Left lobe of liver (tissue), 2 donors: ENCODE measurements at places on chromosomes 7 and 10.

- DNase-seq, result no peak
Observed at GRCh38 chr10:45602082-45602730, 70.4 kb downstream of the ZFAND4 start.

GRCh38 chr10:97180363-97180755 lies 5.4 kb downstream of the SLIT1 start:
- no peak for DNase-seq

- no peak for DNase-seq
Observed at GRCh38 chr7:11006291-11006690, 32.6 kb downstream of the PHF14 start.

- no peak for DNase-seq
Observed at GRCh38 chr10:11009471-11010308, 8.0 kb upstream of the CELF2 start.

DNA sequence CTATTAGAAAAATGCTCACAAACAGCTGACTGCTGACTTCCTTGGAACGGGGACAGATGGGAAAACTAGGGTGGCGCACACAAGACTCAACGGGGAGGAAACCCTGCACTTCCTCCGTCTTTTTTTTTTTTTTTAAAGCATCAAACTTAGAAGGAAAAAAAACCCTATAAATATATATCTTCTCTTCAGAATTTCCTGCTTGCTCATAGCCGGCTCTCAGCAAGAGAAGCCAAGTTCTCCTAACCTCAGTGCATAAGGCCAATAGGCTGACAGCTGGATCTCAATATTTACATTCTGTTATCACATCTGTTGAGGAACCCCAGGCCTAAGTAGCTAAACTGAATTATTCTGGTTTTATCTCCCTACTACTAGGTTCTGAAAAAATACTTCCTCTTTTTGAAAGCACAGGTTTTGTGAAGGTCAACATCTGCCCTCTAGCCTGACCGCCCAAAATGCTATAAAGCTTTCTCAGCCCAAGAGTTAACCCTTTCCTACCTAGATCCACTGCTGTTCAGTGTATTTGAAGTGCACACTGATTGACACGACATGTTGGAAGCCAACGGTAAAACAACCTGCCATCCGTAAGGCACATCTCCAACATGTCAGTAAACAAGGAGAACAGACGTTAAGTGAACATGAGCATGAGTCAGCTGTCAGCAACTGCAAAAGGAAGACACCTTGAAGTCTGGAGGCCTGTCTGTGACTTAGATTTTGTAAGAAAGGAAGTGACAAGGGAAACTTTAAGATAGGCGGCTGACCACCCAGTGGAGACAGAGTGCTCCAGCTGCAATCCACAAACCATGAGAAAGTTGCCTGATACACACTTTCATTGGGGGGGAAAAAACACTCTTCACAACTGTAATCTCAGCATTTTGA lies 83.8 kb downstream of the EBLN1 start:
- no peak for DNase-seq

DNA sequence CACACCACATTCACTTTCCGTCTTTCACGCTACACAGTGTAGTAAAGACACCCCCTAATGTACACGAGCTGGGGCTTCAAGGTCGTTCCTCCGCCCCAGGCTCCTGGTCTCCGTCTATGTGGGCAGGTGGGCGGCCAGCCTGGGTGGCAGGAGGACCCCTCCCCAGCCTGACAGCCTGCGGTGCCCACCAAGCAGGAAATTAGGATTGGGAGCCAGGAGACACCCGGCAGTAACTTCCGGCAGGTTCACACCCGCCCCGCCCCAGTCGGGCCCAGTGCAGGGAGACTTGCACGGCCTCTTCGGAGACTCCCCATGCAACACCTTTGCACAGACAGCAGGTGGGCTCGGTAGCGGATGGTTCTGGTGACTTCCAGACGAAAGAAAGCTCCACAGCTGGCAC lies 27.7 kb upstream of the ADGRA1 start:
- DNase-seq, result no peak

- no peak for DNase-seq
Observed at GRCh38 chr10:123548770-123549169, 117.4 kb upstream of the GPR26 start.

- no peak for DNase-seq
Observed at GRCh38 chr10:96683710-96684109, 36.6 kb downstream of the PIK3AP1 start.

DNA sequence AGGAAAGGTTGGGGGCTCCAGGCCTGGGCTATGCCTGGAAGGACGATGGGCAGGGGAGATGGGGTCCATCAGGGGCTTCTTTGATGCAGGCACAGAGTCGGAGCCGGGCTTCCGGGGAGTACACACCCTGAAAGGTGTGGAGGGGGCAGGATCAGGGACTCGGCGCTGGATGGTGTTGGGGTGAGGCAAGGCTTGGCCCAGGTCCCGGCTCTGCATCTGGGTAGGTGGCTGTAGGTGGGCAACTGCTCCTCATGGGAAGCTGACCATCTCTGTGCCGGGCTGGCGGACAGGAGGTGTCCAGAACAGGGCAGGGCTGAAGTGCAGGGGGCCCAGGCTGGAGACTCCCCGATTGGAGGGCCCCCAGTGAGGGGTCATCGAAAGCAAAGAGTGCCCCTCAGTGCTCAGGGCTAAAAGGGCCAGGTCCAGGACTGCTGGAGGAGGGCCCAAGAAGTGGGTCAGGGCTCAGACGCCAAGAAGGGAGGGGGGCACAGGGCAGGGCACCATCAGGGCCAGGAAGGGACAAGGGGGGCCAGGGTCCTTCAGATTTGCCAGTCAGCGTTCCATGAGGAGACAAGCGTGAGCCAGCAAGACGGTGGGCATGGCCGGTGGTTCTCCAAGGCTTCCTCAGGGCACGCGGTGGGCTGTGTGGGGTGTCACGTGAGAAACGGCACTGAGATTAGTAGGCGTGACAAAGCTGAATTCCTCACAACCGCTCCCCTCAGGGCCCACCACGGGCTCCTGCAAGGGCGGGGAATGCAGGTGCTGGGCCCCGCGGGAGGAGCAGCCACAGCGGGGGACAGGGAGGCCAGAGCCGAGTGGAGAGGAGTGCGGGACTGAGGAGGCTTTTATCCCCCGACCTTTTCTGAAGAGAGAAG lies 97.0 kb downstream of the BMS1 start:
- no peak for DNase-seq

DNA sequence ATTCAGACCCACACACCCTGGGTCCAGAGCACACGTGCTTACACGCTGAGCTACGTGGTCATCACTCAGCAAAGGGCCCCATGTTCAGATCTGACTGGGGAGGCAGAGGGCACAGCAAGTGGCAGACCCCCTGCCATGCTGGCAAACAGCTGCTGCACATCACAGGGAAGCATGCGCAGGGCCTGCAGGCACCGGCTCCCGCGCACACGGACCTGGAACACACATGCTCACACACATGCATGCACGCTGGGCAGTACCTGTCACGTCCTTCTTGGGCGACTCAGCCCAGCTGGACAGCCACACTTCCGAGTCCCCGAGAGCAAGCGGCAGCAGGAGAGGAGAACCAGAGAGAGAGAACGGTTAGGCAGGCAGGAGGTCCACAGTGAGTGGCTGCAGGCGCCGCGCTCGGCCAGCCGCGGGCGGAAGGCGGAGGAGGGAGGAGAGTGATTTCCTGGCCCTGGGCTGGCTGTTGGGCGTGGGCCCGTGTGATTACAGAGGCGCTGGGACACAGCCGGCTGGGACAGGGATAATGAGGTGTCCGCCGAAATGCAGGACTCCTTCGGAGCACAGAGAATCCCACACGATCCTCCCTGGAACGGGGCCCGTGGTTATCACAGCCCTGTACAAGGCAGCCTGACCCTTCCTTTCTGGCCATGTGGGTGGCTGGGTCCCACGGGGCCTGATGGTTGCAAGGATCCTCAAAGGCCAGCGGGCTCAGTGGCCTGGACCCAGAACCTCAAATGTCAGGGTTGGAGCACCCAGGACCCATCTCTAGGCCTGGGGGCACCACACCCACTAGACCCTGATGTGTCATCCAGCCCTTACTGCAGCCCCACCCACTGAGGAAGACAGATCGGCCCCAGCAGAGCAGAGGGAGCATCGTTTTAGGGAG lies 175.1 kb downstream of the NEURL1 start:
- peak; percentile 51 for DNase-seq

GRCh38 chr10:80459047-80459865 lies 5.1 kb downstream of the TSPAN14 start:
- no peak for DNase-seq

- no peak for DNase-seq
Observed at GRCh38 chr10:72875250-72876055, 18.1 kb upstream of the OIT3 start.

DNA sequence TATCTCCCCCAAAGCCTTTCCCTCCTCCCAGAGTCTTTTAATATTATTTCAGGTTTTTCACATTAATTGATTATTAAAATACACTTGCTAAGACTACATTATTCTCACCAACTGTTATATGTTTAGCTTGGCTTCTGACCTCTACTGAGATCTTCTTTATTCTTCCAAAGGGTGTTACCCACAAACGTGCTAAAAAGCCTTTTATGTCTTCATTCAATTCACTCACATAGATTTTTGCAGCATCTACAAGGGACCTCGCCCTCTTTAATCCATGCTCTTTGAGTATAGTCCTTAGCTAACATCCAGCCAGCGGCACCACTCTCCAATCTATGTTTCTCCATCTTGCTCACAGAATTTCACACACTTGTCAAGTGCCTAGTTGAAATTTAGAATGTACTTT lies 115.9 kb downstream of the HIPK2 start:
- DNase-seq, result no peak

- DNase-seq, result no peak
Observed at GRCh38 chr10:102534333-102534732, 30.6 kb downstream of the SUFU start.

- no peak for DNase-seq
Observed at GRCh38 chr7:27952456-27953285, 212.7 kb downstream of the TAX1BP1 start.
